ENCODE measurements at places on chromosomes 11 and 22.
A peak's percentile ranks its signal among the peaks of the same experiment; 100 is the strongest.

DNA sequence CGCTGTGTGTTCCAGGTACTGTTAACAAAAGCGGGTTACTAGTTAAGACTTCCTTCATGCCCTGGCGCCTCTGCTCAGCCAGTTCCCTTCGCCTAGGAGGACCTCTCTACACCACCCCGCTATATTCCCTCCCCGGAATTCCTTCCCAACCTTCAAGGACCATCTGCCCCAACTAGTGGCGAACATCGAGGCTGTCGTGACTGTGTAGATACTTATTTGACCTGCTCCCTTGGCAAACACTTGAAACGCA lies 450 bp upstream of the BCL2L13 start:
- no peak for DNase-seq

DNA sequence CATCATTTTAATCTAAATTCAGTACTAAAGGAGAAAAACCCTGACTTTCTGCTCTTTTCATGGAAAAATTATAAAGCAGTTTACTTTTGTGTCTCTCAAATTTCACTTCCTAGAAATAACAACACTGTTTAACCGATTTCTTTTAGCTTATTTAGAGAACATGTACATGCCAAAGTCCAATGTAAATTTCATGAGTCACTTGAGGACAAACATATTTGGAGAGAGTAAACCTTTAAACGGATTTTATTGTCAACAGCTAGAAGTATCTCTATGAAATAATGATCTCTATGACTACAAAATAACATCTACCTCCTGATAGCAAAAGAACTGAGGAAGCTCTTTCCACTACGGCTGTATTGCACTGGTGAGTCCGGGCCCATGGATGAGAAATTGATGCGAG lies 46.3 kb upstream of the SLC22A25 start:
- DNase-seq = no peak

- no peak for DNase-seq
Measured at GRCh38 chr11:78438298-78438975, 20.8 kb upstream of the GAB2 start.

GRCh38 chr11:114622858-114623257 lies 27.3 kb upstream of the NXPE4 start:
- DNase-seq = no peak

DNA sequence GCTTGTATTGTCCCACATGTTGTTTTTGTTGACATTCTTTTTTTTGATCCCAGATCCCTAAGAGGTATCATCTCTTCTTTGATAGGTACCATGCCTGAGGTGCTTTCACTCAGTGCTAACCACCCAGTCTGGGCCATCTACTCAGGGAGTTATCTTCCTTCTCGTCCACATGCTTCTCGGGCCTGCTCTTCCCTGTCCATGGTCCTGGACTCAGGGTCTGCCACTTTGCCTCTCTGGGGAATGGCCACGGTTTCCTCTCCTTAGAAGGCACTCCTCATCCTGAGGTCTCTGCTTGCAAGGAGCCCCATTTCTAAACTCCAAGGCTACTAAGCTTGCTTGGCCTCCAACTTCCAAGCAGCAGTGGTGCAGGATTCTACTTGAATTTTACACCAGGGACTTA lies 227.0 kb upstream of the NCAM1 start:
- DNase-seq = peak; percentile 22

GRCh38 chr22:19122752-19123492 lies 710 bp upstream of the DGCR2 start:
- peak; percentile 24 for DNase-seq

- no peak for DNase-seq
Measured at GRCh38 chr22:19151329-19152191, 1.5 kb upstream of the GSC2 start.

GRCh38 chr11:29962243-29962642 lies 54.6 kb downstream of the KCNA4 start:
- no peak for DNase-seq

DNA sequence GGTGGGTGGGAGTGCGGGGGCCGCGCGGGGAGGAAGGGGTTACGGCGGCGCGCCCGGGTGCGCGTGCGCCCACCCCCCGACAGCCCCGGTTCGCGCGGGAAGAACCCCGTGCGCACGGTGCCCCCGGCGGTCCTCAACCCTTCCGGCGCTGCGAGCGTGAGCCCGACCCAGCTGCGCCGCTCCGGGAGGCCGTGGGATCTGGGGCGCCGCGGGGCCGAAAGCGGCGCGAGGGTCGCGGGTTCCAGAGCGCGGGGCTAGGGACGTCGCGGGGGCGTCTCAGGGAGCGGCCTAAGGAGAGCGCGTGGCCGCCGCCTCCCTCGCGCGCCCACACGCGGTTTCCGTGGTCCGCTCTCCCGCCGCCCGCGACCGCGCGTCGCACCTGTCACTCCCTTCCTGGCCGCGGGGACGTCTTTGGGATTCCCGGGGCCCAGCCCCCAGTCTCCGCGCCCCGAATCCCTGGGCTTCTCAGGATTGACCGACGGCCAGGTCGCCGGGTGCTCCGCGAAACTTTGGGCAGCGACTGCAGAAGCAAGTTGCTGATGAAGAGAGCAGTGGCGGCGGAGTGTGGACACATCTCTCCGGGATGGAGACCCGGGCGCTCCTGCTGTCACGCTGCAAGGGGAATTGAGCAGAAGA lies 582 bp downstream of the SREBF2 start:
- DNase-seq = peak; percentile 30

- no peak for DNase-seq
Measured at GRCh38 chr11:104219096-104219495, 55.1 kb upstream of the PDGFD start.

Measured in kidney tubule cell (primary cell).